HS-27A (cell line): ENCODE measurements at places on chromosomes 1 and 21.

GRCh38 chr1:31839662-31840343, 24.0 kb upstream of the SPOCD1 start:
- no peak for DNase-seq

DNA sequence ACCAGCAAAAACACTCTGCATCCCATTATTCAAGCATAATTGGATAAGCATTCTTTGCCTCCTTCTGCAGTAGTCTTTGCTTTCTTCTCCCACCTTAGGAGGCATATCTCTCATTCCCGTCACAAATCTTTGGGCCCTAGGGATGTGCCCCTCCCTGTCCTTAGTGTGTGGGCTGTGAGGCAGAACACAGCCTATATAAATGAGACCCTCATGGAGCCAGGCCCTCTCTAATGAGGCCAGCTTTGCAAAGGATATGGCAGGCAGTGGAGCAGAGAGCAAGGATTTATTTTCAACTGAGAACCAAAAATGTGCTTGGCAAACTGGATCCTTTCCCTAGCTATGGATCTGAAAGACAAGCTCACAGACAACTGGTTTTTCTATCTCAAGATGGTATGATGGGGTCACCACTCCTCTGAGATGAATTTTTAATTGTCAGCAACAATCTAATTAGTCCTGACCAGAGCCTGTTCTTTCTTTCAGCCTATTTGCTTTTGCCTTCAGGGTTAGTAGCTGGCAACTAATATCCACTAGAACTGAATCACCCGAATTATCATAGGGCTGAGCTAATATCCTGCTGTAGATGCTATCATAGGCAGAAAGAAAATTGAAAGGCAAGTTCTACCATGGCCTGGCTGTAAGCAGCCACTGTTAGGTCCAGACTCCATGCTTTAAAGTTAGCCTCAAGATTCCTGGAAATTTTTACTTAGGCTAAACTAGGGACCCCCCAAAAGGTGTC, 134.2 kb downstream of the SYT2 start:
- DNase-seq, result no peak

GRCh38 chr21:29074007-29074376, 544 bp upstream of the CCT8 start:
- no peak for DNase-seq

- no peak for DNase-seq
Observed at GRCh38 chr21:28781602-28782276, 210.9 kb downstream of the LTN1 start.

- no peak for DNase-seq
Observed at GRCh38 chr1:55063577-55063942, 24.2 kb downstream of the PCSK9 start.

- no peak for DNase-seq
Observed at GRCh38 chr1:150968491-150968890, 6.1 kb downstream of the CERS2 start.
